Activated naive CD4-positive, alpha-beta T cell treated with anti-CD3 and anti-CD28 coated beads for 36 hours (primary cell): ENCODE measurements at places on chromosomes 3 and 15. TPM values are rescaled to one million over a fixed set of nuclear protein-coding genes. Genes with fewer than 3 reads are reported as not detected.

DNA sequence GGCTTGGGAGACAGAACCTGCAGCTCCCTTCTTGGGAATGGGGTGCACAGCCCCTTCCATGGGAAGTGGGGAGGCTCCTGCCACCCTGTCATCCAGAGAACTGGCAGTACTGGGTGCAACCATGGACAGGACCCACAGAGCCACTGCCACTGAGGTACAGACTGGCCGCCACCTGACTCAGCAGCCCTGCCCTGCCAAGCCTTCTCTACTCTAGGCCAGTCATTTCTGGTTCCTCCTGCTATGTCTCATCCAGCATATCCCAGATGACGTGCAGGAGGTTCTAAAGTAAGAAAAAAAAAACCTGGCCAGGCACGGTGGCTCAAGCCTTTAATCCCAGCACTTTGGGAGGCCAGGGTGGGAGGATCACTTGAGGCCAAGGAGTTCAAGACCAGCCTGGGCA, 76.9 kb upstream of the RPL32 start:
- H3K27ac ChIP-seq: no peak overlapping the region
- no peak for DNase-seq
- H3K27me3 ChIP-seq: no peaks in the 10 kb centered on the region

DNA sequence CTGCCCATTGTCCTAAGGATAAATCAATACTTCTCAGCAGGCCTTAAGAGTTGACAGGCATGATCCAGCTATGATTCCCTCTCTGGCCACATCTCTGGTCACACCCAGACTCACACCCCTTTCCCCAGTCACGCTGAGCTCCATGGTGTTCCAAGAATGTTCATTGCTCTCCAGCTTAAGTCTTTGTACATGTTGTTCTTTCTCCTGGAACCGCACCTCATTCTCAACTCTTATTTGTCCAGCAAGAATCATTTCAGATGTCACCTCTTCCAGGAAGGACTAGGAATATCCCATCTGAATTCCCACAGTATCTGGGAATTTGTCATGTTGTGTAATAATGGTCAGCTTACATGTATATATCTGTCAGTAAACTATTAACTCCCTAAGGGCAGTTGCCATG, 118.3 kb upstream of the GALNT15 start:
- no peak overlapping the region for H3K27ac ChIP-seq
- H3K36me3 ChIP-seq: no peaks in the 10 kb centered on the region
- DNase-seq: no peak

- H3K36me3 ChIP-seq: no peaks in the 10 kb centered on the region
- no peak for DNase-seq
- H3K27ac ChIP-seq: no peak overlapping the region
- H3K27me3 ChIP-seq: no peaks in the 10 kb centered on the region
- H3K4me1 ChIP-seq: no peaks in the 10 kb centered on the region
Observed at GRCh38 chr3:103083848-103084631, 649.2 kb downstream of the ZPLD1 start.

CACNA1D gene
- not detected for total RNA-seq

GRCh38 chr3:185070491-185071286, 82.2 kb downstream of the C3orf70 start:
- H3K27me3 ChIP-seq: peaks cover 3% of the 10 kb centered on the region
- H3K4me3 ChIP-seq: no peak overlapping the region
- no peaks in the 10 kb centered on the region for H3K4me1 ChIP-seq
- H3K36me3 ChIP-seq: no peaks in the 10 kb centered on the region
- no peak for DNase-seq
- H3K27ac ChIP-seq: no peak overlapping the region
